ENCODE measurements at places on chromosomes 1 and 21. TPM values are rescaled to one million over a fixed set of nuclear protein-coding genes. Genes with fewer than 3 reads are reported as not detected.

- DNase-seq, result no peak
These were observed 104.4 kb downstream of the OMA1 start for GRCh38 chr1:58442114-58442513.

- peak; percentile 85 for DNase-seq
These were observed 38.5 kb upstream of the PDE9A start for GRCh38 chr21:42614811-42615351.

GRCh38 chr1:158124034-158124433, 56.7 kb upstream of the CD1D start:
- peak; percentile 90 for DNase-seq

SERPINC1 gene
- not detected for total RNA-seq

DNA sequence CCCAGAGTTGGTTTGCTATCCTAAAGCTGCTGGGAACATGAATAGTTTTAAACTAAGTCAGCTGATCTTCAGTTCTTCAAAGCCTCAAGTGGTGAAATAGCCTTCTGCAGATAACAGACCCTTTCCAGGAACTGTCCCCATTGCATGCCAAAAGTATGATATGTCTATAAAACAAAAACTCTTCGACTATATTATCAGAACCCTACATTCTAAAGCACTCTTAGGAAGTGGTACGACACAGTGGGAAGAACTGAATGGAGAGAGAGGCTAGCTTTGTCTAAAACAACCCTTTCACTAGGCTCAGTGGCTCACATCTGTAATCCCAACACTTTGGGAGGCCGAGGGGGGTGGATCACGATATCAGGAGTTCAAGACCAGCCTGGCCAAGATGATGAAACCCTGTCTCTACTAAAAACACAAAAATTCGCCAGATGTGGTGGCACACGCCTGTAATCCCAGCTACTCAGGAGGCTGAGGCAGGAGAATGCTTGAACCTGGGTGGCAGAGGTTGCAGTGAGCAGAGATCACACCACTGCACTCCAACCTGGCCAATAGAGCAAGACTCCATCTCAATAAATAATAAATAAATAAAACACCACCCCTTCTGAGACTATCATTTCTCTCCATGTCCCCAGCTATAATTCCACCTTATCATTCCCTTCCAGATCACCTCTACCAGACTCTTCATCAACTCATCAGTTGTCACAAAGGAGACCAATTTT, 2.2 kb upstream of the FRRS1 start:
- DNase-seq, result no peak

SELL gene
- total RNA-seq, result not detected

Measured in MCF 10A (cell line).